ENCODE measurements at places on chromosomes 3 and 15.

DNA sequence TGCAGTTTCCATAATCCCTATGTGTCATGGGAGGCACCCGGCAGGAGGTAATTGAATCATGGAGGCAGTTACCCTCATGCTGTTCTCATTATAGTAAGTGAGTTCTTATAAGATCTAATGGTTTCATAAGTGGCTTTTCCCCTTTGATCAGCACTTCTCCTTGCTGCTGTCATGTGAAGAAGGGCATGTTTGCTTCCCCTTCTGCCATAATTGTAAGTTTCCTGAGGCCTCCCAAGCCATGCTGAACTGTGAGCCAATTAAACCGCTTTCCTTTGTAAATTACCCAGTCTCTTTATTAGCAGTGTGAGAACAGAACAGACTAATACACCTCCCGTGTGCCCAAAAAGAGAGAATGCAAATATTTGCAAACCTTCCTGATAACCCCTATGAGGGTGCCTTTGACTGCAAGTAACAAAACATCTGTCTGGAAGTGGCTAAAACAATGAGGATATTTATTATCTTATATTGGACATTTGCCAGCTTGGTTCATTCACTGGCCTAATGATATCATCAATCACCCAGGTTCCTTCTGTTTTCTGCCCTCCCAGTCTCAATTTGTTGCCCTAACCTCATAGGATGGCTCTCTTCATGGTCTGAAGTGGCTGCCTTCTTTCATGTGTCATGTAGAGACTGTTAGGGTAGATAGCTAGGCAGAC lies 68.7 kb downstream of the BHLHE40 start:
- DNase-seq, result no peak

GRCh38 chr3:160065282-160065681 lies 76.6 kb downstream of the IL12A start:
- no peak for DNase-seq

DNA sequence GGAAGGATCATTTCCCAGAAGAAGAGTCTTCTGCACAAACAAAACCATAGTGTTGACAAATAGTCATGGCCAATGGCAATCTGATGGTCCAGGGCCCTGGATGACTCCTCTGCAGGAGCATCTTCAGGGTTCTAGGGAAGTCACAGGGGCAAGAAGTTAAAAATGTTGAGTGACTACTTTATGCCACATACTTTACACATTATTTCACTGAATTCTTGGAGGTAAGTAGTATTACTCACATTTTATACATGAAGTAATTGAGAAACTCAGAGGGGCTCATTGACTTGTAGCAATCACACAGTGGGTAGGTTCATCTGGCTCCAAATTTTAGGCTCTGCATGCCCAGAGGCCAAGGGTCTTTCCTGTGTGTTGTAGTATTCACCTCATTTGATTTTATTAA lies 430.2 kb upstream of the MCTP2 start:
- DNase-seq, result no peak

- no peak for DNase-seq
Measured at GRCh38 chr3:196049653-196050052, 32.2 kb downstream of the TFRC start.

GRCh38 chr3:127493924-127494646 lies 96.4 kb downstream of the TPRA1 start:
- DNase-seq, result no peak

GRCh38 chr3:4693620-4694019 lies 200.5 kb downstream of the ITPR1 start:
- DNase-seq, result no peak

GRCh38 chr15:68278595-68279405 lies 1.3 kb downstream of the FEM1B start:
- DNase-seq, result no peak

All from stimulated activated CD8-positive, alpha-beta memory T cell treated with anti-CD3 and anti-CD28 coated beads, Interleukin-15, amount 100 ng/mL, for 48 hours (primary cell).